ENCODE measurements at places on chromosomes 7 and 10.
A peak's percentile ranks its signal among the peaks of the same experiment; 100 is the strongest.

- DNase-seq, result peak; percentile 25
Measured at GRCh38 chr7:30027065-30027456, 559 bp upstream of the FKBP14 start.

DNA sequence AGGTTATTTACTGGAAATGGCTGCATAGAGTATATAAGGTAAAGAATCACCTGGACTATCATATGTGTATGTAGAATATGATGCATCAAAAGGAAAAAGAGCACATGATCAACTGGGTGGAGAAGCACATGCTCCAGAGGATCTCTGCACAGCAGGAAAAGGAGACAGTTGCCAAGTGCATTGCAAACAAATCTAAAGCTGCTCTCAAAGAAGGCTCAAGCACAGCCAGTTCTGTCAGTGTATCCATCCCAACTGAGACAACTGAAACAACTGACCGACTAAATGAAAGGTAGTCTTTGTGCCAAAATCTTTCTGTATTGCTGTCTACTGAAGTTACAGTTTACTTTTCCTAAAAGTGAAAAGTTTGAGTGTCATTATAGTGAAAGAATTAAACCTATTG is 83.2 kb upstream of the SGCE start:
- no peak for DNase-seq

- no peak for DNase-seq
Measured at GRCh38 chr7:122974229-122974628, 21.3 kb downstream of the TAS2R16 start.

GRCh38 chr10:102674566-102674965 is 30.3 kb downstream of the TRIM8 start:
- DNase-seq, result no peak

- DNase-seq, result no peak
Measured at GRCh38 chr10:69268761-69269416, 9.4 kb upstream of the HK1 start.

GRCh38 chr7:25073451-25073850 is 51.6 kb downstream of the CYCS start:
- DNase-seq, result no peak

- no peak for DNase-seq
Measured at GRCh38 chr7:45677311-45677900, 103.2 kb downstream of the ADCY1 start.

- no peak for DNase-seq
Measured at GRCh38 chr7:80935991-80936780, 17.3 kb upstream of the SEMA3C start.

DNA sequence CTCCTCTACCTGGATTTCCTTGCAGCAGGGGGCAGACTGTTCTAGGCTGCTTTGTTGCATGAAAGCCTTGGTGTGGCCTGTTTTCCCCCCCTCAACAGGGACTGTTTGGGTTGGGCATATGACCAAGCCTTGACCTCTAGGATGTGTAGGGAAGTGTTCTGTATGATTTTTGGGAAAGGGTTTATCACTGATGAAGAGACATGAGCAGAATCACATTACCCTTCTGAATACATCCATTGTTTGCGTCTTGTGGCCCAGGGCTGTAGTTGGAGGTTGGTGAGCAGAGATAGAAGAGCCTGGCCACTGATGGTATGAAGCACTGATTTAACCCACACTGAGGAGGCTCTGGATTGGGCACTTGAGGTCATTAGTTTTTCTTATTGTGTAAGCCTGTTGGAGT is 26.6 kb downstream of the ZNF12 start:
- no peak for DNase-seq

- DNase-seq, result no peak
Measured at GRCh38 chr10:79483948-79484347, 28.4 kb upstream of the EIF5AL1 start.

GRCh38 chr10:131776496-131776895 is 124.3 kb upstream of the PPP2R2D start:
- DNase-seq, result no peak

DNA sequence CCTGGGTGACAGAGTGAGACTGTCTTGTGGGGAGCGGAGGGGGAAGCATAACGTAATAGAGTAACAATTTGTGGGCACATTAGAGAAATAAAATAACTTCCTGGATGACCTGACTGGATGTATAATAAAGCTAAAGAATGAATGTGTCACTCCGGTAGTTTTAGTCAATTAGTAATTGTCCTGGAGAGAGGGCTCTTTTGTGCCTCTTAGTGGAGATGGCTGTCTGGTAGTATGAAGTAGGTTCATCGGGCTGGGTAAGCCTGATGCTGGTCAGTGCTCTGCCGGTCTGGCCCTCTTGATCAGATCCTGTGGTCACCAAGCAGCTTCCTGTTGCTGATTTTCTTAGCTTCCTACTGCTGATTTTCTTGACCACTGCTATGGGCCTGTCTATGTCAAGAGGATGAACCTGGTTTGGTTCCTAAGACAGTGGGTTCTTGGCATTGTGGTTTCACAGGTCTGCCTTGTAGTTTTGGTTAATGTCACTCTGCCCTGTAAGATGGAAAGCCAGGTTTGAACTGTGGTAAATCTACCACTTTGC is 34.1 kb downstream of the ZRANB1 start:
- DNase-seq, result no peak

DNA sequence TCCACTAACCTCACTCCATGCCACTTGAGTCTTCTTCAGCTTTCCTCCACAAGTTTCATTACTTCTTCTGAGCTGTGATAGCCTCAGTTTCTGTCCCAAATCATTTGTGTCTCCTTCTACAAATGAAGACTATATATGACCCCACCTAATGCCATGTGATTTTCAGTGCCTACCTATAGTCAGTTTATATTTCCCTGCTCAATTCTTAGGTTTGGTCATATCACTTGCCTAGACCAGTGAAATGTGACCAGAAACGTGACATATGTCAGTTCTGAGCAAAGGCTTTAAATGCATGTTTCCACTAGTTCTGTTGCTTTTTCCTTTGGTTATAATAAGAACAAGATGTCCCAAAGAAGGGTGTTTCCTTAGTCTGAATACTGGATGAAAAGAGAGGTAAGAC is 24.6 kb upstream of the REEP3 start:
- no peak for DNase-seq

DNA sequence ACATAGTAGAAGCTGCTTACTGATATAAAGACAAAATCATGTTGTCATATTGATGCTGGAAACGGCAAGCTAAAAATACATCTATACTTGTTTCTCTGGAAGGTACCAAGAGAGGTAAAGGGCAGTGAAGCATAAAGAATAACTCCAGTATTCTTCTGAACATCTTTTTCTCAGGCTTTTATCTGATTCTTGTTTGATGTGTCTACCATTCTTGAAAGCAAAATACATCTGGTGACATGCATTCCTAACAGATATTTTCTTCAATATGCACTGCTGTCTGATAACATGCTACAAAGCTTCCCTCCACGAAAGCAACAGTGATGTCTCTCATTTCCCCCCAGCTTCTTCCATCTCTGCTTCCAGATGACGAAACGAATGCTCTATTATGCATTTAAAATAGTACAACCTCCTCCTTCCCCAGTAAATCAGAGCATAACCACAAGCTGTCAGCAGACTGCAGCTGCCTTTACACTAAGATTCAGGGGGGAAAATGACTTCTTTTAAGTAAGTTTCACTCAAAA is 100.8 kb downstream of the ARHGAP21 start:
- no peak for DNase-seq

DNA sequence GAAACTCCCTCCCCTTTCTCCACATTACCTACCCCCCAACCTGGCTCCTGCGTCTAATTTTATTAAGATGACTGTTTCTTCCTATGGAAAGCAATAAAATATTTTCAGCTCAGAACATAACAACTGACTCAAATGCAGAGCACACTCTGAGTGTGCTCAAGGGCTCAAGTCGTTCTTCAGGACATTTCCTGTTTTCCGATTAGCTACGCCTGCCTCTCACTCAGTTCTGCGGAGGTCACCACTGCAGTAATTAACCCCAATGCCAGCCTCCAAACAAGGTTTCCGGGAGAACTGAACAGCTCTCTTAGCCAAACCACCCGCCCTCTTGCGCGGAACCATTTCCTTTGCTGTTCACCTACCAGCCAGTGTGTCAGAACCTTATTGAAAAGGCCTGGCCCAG is 19.3 kb downstream of the MYOF start:
- DNase-seq, result no peak

- DNase-seq, result no peak
Measured at GRCh38 chr10:84540022-84540616, 211.7 kb downstream of the CCSER2 start.

GRCh38 chr7:152414779-152415178 is 21.0 kb downstream of the KMT2C start:
- no peak for DNase-seq

- no peak for DNase-seq
Measured at GRCh38 chr7:19574131-19574530, 134.7 kb downstream of the POLR1F start.

- no peak for DNase-seq
Measured at GRCh38 chr7:46589286-46589685, 668.2 kb upstream of the IGFBP3 start.

Data from T-helper 22 cell (primary cell).